ENCODE measurements at places on chromosomes 7 and 10.
A peak's percentile ranks its signal among the peaks of the same experiment; 100 is the strongest.

DNA sequence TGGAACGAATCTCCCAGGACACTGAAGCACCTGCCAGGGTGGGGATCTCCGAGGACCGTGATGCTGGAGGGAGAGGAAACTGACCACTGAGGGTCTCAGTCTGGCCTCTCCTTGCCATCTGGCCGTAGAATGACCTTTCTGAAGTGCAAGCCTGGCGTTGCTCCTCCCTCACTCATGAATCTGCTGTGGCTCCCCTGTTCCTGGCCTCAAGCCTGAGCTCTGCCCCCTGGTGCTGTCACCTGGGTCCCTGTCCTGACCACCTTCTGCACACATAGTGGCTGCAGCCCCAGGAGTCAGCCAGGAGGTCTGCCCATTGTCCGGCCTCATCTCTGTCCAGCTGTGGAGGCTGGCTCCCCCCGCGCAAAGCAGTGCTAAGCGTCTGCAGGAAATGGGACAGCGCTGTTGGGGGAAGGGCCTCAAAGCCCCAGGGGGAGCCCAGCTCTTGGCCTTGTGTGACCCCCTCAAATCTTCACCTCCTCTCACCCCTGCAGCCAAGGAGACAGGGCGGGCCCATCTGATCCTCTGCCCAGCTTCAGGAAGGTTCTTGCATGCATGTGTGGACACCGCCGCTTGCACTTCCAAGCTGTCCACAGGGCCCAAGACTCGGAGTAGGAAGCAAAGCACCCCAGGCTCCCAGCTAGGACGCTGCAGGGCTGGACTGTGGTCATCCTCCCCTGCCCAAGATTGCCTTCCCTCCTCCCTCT is 65.7 kb downstream of the MYL10 start:
- no peak for DNase-seq

GRCh38 chr7:110772615-110773014 is 318.3 kb upstream of the LRRN3 start:
- no peak for DNase-seq

DNA sequence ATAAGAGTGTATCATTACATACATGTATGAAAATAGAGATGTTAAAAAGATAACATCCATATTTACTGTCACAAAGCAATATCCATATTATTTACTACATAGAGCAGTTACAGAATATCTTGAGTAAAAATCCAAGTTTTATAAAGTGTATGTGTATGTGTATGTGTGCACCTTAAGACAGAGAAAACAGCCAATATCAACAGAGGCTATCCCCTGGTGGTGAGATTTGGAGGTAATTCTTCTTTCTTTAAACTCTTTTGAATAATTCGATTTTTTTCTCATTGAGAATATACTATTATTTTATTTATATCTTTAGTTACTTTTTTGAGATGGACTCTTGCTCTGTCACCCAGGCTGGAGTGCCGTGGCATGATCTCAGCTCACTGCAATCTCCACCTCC is 18.4 kb downstream of the TRDMT1 start:
- DNase-seq = no peak

GRCh38 chr10:63664341-63664885 is 143.2 kb downstream of the REEP3 start:
- DNase-seq = peak; percentile 15
